ENCODE measurements at places on chromosomes 5 and 9.

GRCh38 chr5:122864400-122864799, 19.0 kb downstream of the SNX24 start:
- DNase-seq: no peak

DNA sequence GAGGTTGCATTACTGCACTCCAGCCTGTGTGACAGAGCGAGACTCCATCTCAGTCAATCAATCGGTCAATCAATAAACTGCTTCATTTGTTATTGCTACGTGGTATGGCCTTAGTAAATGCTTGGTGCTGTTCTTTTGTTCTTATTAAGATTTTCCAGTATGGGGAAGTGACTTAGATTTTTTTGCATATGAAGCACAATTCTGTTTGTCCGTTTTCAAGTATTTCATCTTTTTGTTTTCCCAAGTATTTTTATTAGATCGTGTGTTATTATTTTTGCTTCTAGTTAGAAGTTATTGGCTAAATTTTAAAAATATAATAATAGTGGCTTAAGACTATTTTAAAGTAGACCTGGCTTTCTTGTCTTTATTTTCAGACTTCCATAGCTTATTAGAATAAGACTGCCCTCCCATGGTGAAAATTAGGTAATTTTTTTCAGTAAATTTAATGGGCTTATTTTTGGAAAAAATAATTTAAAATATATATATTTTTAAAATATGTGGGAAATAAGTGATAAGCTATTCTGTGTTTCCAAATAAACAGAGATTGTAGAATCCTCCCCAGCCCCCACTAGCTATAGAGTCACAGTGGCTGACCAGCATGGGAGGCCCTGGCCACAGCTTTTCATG, 14.7 kb upstream of the OMD start:
- peak; percentile 4 for DNase-seq

- no peak for DNase-seq
Measured at GRCh38 chr9:118959366-118959765, 409.9 kb downstream of the BRINP1 start.

DNA sequence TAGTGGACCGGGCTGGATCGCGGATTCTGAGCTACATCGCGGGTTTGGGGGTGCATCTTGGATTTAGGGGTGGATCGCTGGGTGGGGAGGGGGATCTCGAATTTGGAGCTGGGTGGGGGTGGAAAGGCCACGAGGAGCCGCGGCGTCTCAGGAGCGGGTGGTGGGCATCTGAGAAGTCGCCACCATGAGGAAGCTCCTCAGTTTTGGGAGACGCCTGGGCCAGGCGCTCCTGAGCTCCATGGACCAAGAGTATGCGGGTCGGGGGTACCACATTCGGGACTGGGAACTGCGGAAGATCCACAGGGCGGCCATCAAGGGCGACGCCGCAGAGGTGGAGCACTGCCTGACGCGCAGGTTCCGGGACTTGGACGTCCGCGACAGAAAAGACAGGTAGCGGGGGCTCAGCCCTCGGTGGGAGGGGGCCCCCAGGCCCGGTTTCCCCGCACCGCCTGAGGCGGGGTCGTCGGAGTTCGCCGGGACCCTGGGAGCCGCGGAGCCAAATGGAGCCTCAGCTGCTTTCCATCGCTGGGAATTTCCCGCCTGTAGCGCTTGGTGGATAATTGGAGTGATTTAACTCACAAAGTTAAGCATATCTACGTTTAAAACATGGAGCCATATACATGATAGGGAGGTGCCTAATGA, 376 bp downstream of the ANKRD18B start:
- DNase-seq: peak; percentile 69

DNA sequence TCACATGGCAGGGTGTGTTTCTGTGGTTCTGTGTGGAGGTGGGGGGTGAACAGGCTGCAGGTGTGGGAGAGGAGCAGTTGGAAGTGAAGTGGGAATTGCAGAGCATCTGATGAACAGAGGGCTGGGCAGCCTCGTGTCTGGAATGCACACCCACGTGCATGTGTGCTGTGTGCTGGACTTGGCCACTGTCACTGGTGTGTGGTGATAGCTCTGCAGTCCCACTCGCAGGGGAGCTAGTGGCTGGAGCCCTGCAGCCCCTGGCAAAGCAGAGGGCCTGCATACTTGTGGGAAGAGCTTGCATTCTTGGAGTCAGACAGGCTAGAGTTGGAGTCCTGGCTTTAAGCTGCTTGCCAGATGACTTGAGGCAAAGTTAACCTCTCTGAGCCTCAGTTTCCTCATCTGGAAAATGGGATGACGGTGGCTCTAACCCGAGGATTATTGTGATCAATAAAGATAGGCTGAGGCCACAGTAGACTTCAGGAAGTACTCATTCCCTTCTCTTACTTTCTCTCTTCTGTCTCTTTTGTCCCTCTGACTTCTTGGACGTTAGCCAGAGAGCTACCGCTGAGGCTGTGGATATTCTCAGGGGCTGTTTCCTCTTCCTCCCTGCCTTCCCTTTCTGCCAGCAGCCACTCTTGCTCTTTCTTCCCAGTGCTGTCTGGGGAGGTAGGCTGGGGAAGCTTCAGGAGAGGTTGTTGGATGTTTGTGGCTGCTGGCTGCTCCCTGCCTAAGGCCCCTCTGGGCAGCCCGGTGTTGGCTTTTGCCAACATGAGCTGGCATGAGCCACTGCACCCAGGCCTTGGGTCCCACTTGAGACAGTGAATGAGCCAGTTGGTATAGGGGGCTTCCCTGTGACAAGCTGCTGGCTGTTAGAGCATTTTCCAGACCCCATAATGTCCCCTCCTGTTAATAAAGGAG, 18.3 kb downstream of the PSAT1 start:
- DNase-seq: no peak

DNA sequence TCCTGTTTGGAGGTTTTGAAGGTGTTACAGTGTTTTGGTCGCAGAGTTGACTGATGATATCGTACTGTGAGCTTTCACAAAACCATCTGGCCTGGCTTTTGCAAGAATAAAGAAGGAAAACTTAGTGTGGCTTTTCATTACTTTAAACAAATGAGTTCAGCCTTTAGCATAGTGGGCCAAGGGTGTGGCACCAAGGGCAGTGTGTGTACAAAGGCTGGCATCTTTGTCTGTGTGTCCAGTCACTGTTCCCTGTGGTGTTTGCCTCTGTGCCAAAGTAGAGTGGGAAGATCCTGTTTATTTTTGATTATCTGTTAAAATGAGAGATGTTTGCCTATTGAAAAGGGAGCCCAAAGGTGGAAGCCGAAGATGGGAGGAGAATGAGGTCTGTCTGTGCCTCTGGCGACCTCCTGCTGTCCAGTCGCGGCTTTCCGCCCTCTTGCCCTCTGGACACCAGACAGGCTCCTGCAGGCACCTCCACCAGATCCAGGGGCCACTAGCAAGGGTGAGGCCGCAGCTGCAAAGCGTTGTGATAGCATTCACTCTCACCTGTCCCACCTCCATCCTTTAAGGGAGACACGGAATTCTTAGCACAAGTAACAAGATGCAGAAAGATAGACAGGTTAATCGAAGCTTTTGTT, 113.7 kb downstream of the TRIO start:
- DNase-seq: no peak

DNA sequence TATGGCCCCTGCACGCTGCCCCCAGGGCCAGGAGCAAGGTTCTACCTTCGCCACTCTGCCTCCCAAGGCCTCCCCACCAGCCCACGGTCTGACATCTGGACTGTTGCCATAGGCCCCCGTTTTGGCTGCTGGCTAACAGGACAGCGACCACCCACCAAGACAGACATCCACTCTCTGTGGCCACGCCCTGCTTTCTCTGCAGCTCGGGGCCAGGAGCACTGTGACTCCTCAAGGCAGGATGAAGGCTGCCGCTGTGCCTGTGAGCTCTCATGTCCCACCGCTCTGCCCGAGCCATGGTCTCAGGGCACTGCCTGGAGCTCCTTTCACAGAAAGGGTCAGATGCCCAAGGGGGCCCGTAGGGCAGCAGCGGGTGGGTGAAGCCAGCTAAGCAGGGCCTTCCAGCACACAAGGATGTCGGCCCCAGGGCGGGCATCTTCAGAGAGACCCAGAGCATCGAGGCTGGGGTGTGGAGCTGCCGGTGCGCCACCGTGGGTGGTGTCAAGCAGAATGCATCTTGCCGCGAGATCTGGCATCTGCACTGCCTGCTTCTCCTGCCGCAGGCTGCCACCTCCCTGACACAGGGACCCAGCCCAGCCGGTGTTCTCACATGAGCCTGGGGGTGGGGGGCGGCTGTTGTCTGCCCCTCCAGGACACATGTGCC, 92.2 kb upstream of the ADAMTS2 start:
- no peak for DNase-seq

DNA sequence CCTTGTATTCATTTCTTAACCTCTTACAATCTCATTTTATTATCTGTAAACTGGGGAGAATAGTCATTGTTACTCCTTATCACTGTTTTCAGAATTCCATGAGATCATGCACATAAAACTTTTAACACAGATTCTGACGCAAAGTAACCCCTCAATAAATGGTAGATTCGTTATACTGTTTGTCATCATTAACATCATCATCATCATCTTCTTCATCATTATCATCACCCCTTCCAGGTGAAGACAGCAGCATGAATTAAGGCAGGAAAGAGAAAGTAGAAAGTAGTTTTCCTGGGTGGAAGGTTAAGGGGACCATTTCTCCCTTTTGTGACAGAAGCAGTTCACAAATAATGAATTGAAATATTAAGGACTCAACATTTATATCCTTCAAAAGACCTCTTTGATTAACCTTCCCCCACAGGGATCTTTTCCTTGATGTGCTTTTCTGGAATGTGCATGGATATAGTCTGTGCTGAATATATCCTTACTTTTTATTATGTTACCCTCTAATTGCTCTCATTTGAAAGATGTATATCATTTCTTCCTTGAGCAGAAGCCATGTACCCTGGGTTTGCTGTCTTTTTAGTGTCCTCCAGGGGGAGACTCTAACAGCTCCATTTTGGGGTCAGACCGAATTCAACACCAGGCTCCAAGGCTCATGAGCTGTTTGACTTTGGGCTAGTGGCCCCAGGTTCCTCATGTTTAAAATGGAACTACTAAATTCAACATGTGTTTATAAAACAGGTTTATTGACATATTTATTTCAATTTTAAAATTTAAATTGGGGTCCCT, 1029.9 kb upstream of the WWC1 start:
- peak; percentile 21 for DNase-seq

- DNase-seq: peak; percentile 31
Measured at GRCh38 chr5:177431317-177432142, 5.1 kb downstream of the GRK6 start.

DNA sequence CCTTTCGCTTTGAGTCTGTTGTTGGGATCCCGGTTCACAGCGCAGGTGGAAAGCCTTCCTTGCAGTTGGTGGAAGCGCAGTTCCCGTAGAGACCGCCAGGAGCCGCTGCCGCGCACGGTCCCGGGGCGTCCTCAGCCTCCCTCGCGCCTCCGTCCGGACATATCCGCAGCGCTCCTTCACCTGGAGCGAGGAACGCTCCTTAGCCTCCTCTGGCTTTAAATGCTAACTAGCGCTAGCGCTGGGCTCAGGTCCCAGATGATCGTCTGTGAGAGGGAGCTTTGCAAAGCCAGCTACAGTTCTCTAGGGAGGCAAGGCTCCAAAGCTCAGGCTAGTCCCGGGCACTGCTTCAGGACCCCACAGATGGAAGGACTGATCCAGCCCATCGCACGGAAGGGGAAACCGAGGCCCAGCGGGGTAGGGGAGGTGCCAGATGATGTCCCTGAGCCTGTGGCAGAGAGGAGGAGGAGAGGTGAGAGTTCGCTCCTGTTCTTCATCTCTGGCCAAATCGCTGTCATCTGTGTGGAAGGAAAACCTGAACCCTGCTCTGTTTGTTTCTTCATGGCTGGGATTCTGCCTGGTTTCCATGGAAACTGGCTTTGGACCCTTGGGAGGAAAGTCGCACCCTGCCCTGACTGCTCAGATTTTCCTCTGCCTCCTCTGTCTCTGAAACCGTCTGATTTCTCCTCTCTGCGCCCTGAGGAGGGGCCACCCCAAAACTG, 31.4 kb downstream of the COL15A1 start:
- peak; percentile 72 for DNase-seq

DNA sequence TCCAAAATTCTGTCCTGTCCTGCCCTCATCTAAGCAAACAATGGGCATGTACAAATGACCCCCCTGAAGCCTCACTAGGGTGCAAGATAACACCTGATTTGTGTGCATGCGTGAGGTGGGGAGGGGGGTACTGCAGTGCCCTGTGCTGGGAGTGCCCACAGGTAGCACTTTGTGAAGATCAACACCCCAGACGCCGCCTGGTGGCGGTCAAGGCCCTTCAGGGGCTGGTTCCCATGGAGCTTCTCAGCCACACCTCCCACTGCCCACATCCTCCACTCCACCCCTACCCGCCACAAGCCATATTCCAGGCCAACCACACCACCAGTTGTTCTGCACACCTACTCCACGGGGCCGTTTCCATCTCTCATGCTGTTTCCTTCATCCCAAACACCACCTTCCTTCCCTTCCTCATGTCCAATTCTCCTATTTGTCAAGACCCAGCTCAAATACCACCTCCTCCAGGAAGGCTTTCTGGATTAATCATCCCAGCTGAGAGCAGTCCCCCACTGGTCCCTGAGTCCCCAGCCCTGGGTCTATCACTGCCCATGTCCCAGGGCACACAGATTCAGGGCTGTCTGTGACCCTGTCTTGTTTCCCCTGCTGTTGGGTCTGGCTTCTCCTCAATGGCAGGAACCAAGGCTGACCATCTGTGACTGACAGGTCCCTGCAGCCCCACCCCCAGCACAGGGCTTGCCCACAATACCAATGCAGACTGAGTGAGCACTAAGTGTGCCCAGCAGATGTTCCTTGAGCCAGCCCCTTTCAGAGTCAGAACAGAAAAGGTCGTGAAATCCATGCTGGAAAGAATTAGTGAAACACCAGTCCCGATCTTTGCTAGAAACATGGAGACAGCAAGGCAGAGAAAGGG, 178.4 kb downstream of the PAX5 start:
- DNase-seq: peak; percentile 62

DNA sequence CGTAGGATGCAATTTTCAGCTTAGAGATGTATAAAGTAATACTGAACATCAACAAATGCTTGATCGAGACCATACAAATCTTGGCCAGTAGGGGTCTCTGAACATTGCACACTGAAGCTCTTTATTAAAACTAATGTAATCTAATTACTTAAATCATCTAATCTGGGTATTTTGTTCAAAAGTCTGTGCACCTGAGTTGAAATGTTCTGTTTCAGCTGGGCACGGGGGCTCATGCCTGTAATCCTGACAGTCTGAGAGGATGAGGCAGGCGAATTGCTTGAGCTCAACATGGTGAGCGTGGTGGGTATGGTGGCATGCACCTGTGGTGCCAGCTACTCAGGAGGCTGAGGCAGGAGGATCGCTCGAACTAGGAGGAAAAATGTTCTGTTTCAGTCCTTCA, 41.0 kb downstream of the ESM1 start:
- peak; percentile 19 for DNase-seq

GRCh38 chr5:119409235-119409815, 43.0 kb upstream of the HSD17B4 start:
- peak; percentile 51 for DNase-seq

DNA sequence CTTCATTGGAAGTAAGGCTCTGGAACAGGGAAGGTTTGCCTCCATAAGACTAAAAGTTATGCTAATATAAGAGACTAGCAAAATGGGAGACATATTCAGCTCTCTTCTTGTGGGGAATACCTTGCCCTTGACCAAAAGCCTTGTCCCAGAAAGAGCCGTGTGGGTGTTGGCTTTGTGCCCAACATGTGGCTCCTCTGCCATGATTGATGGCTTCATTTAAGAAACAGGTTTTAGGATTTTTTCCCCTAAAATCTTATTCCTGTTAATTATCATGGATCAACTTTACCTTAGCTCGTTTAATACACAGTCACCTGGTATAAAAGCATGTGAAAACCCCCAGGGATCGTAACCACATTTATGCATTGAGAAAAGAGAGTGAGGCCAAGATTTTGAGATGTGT, 38.9 kb downstream of the DOCK8 start:
- no peak for DNase-seq

Measured in NB4 (cell line).